ENCODE measurements at places on chromosomes 6 and 20.

DNA sequence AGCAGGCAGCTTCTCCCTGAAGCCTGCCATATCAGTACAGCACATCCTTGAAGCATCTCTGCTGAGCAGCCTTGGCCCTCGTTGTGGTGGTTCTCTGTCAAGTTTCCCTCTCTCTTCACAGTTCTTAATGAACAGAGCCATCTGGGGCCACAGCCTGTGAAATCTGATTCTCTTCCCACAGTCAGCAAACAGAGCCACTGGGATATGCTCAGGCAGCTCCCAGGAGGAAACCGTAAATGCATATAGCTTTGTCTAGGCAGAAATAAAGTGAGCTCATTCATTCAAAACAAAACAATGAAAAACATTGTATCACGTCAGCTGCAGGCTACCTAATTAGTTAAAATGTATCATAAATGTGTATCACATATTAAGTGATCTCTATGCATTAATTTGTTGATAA lies 80.3 kb downstream of the TBC1D7 start:
- DNase-seq, result no peak

DNA sequence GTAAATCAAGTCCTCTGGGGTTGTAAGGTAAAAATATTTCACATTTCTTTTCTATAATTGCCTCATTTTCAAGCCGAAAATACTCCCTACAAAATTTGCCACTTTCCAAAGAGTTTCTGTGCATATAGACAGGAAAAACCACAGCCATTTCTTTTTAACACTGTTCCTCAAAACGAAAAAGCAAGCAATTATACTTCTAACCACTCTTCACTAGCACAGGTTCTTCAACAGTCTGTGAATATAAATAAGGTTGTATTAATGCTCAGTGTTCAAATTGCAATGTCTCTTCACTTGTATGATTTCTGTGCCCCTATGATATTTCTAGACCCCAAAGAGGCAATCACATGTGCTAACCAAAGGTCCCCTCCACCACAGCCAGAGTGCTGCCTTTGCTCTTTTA lies 206.0 kb downstream of the SIM1 start:
- DNase-seq, result no peak

- no peak for DNase-seq
Observed at GRCh38 chr20:14963262-14963663, 625.9 kb upstream of the FLRT3 start.

DNA sequence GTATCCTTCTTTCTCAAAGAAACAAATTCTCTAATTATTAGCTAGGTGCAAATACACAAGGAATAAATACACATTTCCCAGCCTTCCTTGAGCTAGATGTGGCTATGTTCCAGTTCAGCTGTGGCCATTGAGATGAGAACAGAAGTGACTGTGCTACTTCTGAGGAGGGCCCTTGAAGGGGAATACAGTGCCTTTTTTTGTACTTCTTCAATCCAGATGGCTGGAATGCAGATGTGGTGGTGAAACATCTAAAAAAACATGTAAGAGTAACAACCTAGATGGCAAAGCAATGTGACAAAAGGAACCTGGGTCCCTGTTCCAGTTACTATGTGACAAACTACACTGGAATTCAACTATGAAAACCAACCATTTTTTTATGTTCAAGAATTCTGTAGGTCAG lies 115.4 kb upstream of the DST start:
- no peak for DNase-seq

DNA sequence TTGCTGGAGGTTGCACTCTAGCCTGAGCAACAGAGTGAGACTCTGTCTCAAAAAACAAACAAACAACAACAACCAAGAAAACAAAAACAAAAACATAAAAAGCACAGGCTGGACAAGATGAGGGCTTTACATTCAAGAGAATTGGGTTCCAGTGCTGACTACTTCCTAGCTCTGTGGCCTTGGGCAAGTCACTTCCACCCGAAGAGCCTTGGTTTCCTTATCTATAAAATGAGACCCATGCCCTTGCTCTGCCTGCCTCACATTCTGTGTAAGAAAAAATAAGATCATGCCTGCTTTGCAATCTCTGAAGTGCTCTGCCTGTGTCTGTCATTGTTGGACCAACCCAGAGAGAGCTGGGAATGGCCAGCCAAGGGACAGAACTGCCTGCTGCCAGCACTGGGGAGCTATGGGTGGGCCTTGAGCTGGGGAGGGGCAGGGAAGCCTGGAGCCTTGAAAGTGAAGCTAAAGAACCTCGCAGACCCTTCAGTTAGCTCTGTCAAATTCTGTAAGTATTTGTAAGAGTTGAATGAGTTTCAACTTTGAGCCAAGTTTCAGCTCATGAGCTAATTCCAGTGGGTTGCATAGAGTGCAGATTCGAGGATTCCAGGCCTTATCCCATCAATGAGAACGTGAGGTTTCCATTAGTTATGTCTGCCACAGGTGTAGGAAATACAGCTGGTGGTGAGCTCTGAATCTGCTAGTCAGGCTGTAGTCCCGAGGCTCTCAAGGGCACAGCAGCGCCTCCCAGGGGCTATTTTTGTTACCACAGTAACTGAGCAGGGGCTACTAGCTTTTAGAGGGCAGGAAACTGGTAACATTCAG lies 93.2 kb downstream of the DLGAP4 start:
- DNase-seq, result no peak
